ENCODE measurements at places on chromosomes 3 and 15.

DNA sequence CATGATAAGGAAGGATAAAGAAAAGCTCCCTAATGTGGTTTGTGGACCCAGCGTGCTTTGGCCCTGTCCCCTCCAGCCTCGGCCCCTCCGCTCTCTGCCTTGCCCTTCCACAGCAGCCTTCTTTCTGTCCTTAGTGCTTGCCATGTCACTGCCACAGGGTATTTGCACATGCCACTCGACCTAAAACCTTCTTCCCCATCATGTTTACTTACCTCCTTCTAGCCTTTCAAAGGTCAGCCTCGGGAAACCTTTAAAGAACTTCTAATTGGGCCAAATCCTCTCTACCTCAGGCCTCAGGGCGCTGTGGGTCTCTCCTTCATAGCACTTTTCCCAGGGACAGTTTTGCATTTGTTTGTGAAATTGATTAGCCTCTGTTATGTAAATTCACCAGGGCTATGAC, 73.0 kb downstream of the SCN11A start:
- no peak for DNase-seq

DNA sequence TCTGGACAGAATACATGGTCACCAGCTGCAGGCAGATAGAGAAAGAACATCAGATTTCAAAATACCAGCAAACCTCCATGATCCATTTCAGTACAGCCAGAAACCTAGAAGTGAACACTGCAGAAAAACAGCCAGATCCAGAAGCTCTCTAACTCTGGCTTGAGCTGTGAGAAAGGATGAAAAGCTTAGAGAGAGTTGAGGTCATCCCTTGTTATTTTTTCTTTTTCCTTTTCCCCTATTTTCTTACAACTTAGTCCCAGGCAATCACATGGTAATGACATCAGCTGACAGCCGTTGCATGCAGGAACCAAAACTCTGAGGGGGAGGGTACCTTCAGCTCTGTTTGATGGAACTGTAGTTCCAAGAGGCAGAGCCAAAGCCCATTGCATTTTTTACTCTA, 113.2 kb downstream of the TCF12 start:
- no peak for DNase-seq

- no peak for DNase-seq
Measured at GRCh38 chr3:197256104-197256503, 42.3 kb downstream of the DLG1 start.

- DNase-seq: no peak
Measured at GRCh38 chr3:48475188-48475587, 28.7 kb downstream of the ATRIP start.

DNA sequence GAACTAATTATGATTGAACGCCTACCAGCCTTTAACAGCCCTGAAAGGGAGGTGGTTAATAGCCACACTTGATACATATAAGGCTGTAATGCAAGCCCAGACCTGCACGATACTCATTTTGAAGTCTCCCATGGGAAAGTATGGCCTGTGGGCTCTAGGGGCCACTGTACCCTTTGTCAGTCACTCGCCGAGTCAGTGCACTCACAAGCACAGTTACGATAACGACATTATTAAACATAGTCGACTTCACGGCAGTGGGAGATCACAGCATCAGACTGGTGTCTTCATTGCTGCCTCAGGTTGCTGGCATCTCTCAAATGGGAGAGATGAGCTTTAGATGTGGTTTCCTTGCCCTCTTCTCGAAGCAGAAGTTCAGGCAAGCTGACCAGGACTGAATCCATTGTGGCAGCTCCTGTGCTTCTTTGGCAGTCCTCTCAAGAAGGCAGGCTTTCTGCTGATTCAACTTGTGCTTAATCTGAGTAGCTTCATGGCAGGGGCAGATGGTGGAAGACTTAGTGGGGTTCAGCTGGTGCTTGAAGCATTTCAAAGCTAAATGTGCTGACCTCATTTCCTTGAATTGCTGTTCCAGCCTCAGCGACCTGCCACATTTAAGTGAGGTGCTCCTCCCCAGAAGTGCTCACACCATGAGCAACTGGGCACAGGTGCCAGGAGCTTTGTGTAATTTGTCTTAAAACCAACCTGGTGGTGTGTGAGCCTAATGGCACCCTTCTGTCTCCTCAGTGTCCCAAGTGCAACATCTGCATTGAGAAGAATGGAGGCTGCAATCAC, 15.8 kb upstream of the P4HTM start:
- no peak for DNase-seq

DNA sequence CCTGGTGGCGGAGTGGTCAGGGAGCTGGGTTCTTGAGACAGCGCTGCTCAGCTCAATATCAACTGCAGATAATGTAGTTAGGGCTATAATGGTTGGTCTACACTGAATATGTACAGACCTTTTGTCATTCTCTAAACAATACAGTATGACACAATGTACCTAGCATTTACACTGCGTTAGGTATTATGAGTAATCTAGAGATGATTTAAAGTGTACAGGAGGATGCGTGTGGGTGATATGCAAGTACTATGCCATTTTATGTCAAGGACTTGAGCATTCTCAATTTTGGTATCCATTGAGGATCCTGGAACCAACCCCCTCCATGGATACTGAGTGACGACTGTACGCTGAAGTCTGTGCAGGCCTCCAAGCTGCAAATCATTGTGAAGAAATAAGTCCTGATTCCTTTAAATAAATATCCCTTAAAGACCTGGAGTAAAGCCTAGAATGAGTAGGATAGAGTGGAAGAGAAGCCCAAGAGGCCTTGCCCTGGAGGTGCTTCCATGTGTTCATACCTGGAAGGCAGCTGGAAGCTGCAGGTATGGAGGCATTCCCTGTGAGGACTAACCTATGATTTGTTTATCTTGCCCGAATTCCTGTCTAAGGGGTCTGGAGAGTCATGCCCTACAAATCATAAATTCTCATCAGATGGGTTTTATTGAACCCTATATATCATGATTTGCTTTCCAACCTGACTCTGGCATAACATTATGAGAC, 15.7 kb upstream of the RTP1 start:
- DNase-seq: no peak

GRCh38 chr3:54931182-54931581, 3.3 kb upstream of the LRTM1 start:
- DNase-seq: no peak

DNA sequence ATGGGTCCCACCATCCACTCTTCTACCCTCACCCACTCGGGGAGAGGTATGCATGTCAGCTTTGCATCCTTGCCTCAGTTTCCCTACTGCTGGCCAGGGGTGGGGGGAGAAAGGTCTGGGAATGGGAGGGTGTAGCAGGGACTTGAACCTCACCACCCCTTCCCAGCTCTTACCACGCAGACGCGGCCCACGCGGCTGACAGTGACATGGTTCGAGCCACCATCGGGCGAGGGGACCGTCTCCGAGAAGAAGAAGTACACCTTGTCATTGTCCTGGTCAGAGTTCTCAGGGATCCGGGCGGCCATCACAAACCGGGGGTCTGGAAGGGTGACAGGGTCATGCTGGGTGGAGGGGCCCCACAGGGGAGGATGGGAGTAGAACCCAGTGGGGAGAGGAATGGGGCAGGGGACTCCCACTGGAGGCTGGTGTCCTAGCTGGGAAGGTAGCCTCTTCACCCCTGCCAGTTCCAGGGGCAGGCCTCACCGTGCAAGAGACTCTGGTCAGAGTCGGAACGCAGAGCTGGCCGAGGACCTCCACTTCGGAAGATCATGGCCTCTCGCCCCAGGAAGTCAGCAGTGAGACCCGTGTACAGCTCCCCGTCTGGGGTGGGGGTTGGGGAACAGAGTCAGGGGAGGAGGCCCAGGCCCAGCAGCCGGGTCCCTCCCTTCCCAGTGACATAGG, 3.7 kb downstream of the SEMA3G start:
- no peak for DNase-seq

GRCh38 chr15:45187894-45188830, at the start of gene SHF:
Gene SHF, minus strand, starts transcription at chr15:45187966. Its CDS starts 15 bp downstream, at chr15:45187951.
- peak; percentile 53 for DNase-seq

DNA sequence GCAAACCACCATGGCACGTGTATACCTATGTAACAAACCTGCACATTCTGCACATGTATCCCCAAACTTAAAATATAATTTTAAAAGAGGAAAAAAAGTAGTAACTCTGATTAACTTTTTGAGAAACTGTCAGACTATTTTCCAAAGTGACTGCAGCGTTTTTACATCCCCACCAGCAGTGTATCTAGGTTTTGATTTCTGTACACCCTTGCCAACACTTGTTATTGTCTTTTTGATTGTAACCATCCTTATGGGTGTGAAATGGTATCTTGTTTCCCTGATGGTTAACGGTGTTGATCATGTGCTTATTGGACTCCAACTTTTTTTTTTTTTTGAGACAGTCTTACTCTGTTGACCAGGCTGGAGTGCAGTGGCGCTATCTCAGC, 23.0 kb upstream of the ALPK3 start:
- DNase-seq: no peak

GRCh38 chr3:105351821-105352220, 14.9 kb upstream of the ALCAM start:
- DNase-seq: no peak

DNA sequence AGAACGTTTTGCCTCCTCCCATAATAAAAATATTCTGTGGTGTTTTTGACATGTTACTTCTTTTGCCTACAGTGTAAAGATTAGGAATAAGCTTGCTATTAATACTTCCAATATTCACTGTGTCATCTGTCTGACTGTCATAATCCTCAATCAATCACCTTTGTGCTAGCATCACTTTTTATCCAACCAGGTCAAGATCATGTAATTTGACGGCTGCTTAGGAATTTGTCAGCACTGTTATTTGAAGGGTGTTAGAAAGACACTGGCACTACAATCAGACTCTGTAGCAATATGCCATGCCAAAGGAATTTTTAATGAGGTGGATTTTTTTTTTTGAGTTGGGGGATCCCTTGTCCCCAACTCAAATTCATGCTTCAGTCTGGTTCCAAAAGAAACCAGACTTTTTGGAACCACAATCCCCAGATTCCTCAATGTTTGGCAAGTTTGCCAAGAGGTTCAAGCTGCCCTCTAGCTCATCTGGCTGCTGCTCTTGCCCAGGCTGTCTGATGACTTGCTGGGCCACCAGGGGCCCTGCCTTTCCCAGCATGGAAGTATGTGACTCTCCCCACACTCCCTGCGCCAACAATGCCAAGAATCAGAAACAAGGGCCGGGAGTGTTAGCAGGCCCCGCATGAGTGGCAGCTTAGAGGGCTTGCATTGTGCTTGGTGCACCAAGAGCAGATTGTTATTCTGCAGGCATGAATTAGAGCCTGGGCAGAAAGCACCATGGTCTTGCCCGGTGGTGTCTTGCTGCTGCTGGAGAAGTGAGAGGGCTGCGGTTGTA, 58.6 kb upstream of the TSC22D2 start:
- DNase-seq: no peak

DNA sequence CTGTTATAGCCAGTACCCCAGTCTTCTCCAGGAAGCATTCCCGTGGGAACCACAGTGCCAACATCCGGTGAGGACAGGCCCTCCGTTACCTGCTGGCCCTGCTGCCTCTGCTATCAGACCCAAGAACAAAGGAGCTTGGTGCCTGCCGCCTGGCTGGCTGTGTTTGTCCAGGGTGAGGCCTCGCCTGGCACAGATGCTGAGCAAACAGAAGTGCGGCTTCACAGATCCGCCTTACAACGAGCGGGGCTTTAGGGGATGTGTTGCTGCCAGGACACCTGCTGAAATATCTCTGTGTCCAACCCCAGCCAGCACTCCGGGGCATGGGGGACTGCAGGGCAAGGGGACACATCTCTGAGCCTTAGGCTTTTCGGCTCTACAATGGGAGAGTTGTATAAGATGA, 2.2 kb upstream of the EPHB3 start:
- DNase-seq: peak; percentile 89

DNA sequence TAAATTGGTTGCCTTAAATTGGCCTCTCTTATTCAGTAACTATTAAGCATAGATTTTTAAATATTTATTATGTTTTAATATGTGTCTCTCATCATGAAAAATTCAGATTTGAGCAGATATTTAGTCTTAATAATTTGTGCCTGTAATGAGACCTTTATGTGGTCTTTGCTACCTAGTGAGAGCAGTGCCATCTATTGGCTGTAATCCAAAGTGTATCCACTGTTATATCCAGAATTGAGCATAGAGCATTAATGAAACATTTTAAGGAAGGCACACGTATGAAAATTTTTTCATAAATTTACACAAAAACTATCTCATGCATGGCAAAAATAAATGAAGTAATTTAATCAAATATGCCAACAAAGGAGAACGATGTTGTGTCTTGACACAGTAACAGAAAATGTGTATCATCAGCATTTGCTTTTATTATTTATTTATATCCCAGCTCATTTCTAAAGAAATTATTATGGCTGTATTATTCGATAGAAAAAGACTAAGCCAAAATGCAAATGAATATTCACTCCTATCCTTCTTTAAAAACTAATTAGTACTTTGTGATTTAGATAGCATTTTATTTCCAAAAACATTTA, 203.5 kb downstream of the RSRC1 start:
- no peak for DNase-seq

DNA sequence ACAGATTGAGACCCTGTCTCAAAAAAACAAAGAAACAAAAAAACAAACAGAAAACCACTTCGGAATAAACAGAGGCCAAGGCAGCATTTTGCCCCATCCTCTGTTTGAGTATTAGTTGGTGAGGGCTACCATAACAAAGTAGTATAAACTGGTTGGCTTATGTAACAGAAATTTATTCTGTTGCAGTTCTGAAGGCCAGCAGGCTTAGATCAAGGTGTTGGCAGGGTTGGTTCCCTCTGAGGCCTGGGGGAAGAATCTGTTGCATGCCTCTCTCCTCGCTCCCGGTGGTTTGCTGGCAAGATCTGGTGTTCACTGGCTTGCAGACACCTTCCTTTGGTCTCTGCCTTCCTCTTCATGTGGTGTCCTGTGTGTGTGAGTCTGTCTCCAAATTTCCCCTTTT, 261.6 kb downstream of the PDZRN3 start:
- no peak for DNase-seq

DNA sequence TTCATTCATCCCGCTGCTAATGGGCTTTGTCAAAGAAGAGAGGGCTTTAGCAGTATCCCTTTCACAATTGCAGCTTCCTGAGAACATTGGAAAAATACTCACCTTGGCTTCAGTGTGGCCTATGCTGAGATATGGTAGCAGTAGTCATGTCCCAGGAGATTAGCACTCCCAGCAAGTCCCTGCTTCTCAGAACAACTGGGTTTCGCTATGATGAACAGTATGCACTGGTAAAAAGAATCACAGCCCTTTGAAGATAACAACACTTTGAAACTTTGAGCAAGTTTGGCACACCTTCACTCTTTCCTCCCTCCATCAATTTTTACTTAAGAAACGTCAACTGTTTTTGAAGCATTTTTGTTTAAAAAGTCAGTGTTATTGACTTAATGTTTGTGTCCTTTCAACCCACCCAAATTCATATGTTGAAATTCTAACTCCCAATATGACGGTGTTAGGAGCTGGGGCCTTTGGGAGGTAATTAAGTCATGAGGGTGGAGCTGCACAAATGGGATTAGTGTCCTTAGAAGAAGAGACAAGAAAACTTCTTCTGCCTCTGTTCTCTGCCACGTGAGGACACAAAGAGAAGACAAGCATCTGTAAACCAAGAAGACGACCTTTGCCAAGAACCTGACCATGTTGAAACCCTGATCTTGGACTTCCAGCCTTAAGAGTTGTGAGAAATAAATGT, 17.8 kb upstream of the PLSCR4 start:
- no peak for DNase-seq

- no peak for DNase-seq
Measured at GRCh38 chr15:20345401-20345958, 196.1 kb downstream of the GOLGA6L6 start.

- DNase-seq: no peak
Measured at GRCh38 chr15:33371159-33371558, 60.4 kb downstream of the RYR3 start.

Data from NCI-H510A (cell line).